ENCODE measurements at places on chromosomes 12 and 14.

GRCh38 chr14:71060274-71060673 lies 153.0 kb downstream of the PCNX1 start:
- no peak for DNase-seq

DNA sequence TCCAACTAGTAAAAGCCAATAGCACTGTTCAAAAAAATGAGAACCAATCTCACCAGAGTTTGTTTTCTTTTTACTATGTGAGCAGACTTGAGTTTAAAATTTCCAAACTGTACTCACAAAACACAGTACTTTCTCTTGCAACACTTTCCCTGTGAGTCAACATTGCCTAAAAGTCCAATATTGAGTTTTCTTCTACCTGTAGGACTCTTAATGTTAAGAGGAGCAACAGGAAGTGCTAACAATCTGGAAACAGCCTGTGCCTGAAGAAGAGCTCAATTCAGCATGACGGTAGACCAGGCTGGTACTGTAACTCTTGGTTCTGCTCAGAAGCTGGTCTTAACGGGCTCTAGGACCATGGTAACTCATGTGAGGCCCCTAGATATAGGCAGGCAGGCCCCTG lies 144.3 kb downstream of the MED13L start:
- no peak for DNase-seq

DNA sequence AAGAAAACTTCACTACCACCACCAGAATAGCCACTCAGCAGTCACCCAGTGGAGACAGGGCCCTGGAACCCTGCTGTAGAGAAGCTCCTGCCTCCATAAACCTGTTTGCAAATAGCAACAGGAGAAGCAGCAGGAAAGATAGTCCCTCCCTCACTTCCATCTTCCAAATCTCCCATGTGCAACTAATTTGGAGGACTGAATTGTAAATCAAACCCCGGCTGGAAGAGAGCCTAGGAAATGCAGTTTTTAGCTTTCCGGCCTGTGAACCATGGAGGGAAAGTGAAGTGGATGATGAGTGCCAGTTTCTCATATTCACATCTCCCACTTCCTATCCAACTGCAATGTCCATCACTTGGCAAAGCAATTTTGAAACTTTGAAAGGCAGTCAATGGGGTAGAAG lies 167.2 kb upstream of the FRMD6 start:
- DNase-seq, result no peak

DNA sequence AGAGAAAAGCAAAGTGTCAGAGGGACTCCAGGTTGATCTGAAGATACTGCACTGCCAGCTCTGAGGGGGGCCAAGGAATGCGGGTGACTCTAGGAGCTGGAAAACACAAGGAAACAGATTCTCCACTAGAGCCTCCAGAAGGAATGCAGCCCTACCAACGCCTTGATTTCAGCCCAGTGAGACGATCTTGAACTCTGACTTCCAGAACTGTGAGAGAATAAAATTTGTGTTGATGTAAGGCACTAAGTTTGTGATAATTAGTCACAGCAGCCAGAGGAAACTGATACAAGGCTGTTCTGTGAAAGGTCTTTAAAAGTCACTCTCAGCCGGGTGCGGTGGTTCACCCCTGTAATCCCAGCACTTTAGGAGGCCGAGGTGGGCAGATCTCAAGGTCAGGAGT lies 34.2 kb downstream of the CKAP4 start:
- no peak for DNase-seq

GRCh38 chr14:34098045-34098984 lies 147.4 kb upstream of the EGLN3 start:
- DNase-seq, result no peak

- no peak for DNase-seq
These were observed 330.8 kb downstream of the SOX5 start for GRCh38 chr12:23618718-23619117.

DNA sequence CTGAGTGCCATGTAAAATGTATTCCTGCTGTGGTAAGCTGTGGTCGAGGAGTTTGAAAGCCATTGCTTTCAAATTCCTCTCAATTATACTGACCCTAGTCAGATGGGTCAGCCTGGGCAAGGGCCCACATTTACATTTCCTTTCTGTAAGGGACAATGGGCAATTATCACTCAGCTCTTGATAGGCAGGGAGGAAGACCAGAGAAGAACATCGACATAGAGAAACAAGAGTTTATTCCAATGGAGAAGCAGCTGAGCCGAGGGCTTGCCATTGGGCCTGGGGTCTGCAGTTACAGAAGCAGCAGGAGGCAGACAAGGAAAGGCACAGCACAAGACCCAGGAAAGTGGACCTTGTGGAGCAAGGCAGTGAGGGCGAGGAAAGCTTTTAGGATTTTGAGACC lies 9.7 kb downstream of the NRIP2 start:
- DNase-seq, result no peak

- DNase-seq, result no peak
These were observed 25.2 kb downstream of the SPRING1 start for GRCh38 chr12:116712458-116713303.
